ENCODE measurements at places on chromosomes 12 and 14.

- DNase-seq, result no peak
Observed at GRCh38 chr12:9694241-9694640, 24.7 kb downstream of the CLEC2D start.

DNA sequence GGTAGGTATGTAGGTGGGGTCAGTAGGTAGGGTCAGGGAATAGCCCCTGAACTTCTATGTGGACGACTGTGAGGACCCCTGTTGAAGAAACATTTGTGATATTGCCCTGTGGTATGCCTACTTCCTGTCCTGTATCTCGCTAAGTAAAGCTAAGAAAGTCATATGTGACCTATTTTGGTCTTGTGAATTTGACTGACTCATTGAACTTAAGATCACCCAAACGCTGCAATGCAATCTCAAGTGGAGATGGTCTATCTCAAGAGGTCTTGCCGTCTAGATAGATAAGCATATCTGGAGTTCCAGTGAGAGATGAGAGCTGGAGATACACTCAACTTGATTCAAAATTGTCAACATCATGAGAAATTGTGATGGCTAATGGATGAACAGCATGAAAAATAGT, 73.8 kb downstream of the TRAFD1 start:
- DNase-seq, result no peak

- no peak for DNase-seq
Observed at GRCh38 chr14:101590062-101590461, 28.8 kb downstream of the DIO3 start.

GRCh38 chr14:54472315-54472714, 16.5 kb downstream of the GMFB start:
- DNase-seq, result no peak
